ENCODE measurements at places on chromosomes 13 and 19.

GRCh38 chr19:14544977-14545715 is 15.8 kb downstream of the TECR start:
- DNase-seq = peak; percentile 38

GRCh38 chr19:16527334-16527935 is 14.8 kb downstream of the CHERP start:
- no peak for DNase-seq

DNA sequence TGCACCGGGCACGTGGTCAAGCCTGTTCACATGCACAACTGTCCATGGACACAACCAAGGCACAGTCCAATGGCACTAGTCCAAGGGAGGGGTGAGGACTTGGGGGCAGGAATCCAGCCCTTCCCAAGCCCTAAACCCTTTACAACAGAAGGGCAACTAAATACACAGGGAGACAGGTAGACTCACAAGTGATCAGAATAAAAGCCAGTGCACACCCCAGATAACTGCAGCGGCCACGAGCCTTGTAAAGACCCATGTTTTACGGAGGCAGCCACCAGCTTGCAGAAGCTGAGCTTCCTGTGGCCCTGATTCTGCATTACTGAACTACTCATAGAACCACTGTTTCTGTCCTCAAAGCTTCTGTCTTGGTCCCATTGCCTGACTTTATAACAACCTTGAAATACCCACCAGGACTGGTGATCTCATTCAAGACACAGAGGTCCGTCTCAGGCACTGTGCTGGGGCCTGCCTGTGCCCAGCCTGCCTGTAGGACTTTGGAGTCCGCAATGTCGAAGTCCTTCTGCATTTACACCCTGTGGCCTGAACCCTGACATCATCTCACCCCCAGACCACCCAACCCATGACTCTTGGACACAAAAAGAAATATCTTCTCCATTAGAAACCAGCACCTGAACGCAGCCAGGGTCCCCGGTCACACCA is 181.2 kb downstream of the COL4A1 start:
- DNase-seq = no peak

- DNase-seq = no peak
These were observed 1320.5 kb downstream of the UQCRFS1 start for GRCh38 chr19:27892500-27892899.

- DNase-seq = no peak
These were observed 18.9 kb upstream of the SLC39A3 start for GRCh38 chr19:2758601-2759313.

- DNase-seq = no peak
These were observed 3.3 kb downstream of the CFD start for GRCh38 chr19:862581-863314.

GRCh38 chr13:55361141-55361540 is 1779.6 kb upstream of the PRR20A start:
- DNase-seq = no peak

- DNase-seq = no peak
These were observed 10.1 kb downstream of the OPA3 start for GRCh38 chr19:45574526-45574925.

DNA sequence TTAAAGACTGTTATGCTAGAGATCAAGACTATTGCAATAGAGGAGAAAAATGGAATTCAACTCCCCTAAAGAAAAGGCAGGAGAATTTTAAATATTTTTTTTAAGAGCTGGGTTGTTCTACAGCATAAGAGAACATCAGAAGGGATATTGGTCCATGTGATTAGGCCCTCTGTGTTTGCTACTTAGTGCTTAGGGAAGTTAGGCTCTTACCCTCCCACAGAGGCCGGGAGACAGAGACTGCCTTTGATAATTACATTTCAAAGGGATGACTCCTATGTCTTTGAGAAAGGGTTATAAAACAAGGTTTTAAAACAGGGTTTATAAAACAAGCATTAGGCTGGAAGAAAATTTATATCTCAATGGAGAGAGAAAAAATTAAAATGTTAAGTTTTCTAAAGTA is 1248.1 kb upstream of the PCDH20 start:
- DNase-seq = no peak

DNA sequence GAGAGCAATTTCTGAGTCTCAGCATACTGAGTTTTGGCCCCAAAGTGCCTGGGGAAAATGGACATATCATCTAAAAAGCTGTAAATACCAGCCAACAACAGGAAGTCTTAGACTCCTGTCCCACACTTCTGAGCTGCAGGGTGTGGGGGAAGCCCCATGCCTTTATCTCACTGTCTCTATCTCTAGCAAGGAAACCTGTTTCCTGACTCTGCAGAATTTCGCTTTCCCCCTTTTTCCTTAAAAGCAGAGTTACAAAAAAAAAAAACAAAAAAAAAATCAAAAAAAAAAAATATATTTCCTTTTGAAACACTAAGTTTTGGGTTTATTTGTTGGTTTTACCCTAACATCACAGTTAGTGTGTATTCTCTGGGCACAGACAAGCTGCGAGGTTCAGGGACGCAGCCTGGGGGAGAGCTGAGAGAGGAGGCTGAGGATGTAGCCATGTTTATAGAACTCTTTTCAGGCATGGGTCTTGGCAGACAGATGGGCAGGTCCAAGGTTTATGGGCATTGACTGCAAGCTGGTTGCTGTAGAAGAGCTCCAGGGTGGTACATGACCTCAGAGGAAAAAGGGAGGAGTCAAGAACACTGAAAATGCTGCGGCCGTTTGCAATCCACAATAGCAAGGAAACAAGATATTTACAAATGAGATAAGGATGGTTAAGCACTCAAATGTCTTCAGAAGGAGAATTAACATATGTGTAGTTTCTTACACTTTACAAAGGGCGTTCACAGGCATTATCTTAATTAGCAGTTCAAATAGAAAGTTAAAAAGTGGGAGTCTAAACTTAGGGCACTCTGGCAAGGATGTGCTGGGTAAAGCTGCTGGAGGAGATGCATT is 4.9 kb downstream of the MBNL2 start:
- DNase-seq = no peak
